ENCODE measurements at places on chromosomes 3 and 15. TPM values are rescaled to one million over a fixed set of nuclear protein-coding genes. Genes with fewer than 3 reads are reported as not detected.

DNA sequence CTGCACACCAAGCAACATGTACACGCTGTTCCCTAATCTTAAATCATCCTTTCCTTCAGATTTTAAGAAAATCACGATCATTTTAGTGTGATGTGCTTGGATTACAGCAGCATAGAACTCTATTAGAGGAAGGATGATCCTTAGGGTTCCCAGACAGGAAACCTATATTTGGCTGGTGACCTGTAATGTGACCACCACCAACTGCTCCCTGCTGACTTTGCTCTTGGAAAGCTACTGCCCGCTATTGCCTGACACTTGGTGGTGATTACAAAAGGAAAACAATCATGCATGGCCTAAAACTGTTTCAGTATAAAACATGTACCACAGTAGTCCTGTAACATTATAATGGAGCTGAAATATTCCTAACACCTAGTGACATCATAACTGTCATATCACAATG, 27.2 kb upstream of the LMOD3 start:
- no peak for DNase-seq
- no peak overlapping the region for H3K27ac ChIP-seq
- H3K4me1 ChIP-seq: no peaks in the 10 kb centered on the region
- H3K27me3 ChIP-seq: no peaks in the 10 kb centered on the region

DNA sequence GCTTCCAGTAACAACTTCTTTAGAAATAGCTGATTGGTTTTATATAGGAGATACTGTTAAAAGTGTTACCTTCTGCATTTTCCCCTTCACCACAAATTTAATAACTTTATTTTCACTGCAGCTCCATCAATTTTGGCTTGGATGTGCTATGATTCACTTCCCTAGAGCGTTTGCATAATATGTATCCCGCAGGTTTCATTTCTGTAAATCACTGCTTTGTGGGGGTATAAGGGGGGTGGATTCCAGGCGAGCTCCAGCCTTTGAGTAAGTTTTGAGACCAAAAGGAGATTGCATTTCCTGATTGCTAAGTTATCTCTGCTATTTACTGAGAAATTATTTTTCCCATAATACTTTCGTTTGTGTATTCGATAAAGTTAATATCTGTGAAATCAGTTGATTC, 232.6 kb downstream of the TBL1XR1 start:
- H3K27ac ChIP-seq: no peak overlapping the region
- no peaks in the 10 kb centered on the region for H3K4me1 ChIP-seq
- no peaks in the 10 kb centered on the region for H3K27me3 ChIP-seq
- H3K36me3 ChIP-seq: no peaks in the 10 kb centered on the region
- DNase-seq: no peak
- no peak overlapping the region for H3K4me3 ChIP-seq

DNA sequence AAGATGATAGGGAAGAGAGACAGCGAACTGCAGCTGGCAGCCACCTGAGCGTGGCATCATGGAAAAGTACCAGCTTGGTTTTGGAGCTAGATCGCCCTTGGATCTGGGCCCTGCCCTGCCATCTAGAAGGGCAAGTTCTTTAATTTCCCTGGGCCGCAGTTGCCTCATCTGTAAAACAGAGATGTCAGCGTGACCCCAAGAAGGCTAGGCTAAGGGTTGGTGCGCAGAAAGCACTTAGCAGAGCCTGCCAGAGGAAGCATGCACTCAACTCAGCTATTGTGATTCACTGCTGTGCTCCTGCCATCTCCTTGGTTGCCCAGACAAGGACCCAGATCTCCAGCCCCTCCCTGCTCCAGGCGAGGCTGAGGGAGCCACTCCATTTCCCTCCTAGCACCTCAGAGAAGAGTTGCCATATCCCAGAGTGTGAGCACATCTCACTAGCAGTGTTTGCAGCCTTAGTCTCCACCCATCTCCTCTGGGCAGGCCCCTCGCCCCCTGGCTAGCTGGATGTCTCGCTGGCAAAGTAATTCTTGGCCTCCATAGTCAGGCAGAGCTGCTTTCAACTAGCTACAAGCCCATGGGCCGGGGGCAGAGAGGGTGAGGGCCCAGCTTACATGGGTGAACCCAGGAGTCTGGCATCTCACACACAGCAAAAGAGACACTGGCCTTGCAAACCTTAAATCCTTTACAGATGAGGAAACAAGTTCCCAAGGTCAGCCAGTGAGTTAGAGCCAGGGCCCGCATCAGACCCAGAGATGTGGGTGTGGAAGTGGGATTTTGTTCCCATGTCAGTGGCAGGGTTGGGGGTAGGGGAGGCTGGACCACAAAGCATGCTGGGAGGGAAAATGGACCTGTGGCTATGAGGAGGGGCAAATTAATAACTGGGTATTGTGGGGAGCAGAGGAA, 280.7 kb upstream of the TLE3 start:
- peaks cover 7% of the 10 kb centered on the region for H3K4me1 ChIP-seq
- no peaks in the 10 kb centered on the region for H3K27me3 ChIP-seq
- no peak for DNase-seq
- no peak overlapping the region for H3K4me3 ChIP-seq

DNA sequence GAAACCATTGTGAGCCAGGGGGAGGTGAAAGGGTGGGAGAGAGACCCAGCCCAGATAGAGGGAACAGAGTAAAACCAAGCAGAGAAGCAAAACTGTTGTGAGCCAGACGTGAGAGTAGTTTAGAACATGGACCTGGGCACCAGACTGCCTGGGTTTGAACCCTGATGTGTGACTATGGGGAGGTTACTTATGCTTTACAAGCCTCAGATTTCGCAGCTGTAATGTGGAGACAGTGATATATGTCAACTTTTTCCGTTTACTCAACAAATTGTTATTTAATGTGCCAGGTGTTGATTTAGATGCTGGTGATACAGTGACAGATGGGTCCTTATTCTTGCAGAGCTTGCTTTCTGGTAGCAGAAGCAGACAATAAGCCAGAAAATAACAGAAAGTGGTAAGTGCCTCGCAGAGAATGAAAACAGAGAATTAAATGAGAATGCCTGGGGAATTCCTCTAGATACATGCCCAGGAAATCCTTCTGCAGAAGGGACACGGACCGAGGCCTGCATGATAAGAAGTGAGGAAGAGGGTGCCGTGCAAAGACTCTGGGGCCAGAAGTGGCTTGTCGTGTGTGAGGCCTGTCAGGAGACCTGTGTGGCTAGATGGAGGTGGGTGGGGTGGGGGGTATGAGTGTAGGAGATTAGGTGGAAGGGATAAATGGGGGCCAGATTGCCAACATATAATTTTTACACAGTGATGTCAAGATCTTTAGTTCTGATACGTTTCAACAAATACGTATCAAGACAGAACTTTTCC, 15.0 kb downstream of the KAT2B start:
- no peaks in the 10 kb centered on the region for H3K36me3 ChIP-seq
- no peak overlapping the region for H3K4me3 ChIP-seq
- no peak for DNase-seq
- peak overlapping the region; percentile 80 for H3K27ac ChIP-seq
- no peaks in the 10 kb centered on the region for H3K27me3 ChIP-seq

HCN4 gene
- 5.1 TPM for polyA plus RNA-seq

IQCF5 gene
- polyA plus RNA-seq: not detected

DNA sequence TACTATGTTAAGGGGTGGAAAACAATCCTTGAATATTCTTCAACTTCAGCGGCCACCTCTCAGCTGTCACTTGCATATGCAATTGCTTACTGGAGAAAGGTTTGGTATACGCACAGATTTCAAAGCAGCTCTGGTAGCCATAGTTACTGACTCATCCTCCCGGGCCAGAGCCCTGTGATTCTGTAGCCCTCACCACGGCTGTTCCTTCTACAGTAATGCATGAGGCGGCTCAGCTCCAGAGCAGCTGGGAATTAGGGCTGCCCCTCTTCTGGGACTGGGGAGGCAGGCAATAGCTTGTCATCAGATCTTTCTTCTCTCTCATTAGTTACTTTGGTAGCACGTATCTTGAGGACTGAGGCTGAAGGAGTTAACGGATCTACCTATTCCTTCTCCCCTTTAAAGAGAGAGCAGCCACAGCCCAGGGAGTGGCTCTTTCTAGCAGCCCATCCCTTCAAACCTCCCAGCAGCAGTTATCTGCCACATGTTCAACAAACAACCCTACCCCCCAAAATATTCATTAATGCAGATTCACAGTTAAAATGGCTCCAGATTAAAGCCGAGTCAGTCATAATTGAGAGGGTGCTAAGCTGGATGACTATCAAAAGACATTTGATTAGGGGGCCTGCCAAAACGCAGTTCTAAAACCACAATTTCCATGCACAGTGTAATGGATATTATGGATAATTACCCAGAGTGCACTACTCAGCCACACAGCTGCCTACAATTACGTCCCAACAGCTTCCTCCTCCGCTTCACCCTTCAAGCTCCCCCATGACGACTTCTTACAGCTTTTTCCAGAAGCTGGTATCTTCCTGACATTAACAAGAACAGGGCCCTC, 54.7 kb downstream of the ETV5 start:
- DNase-seq: no peak
- no peak overlapping the region for H3K4me3 ChIP-seq
- H3K27me3 ChIP-seq: no peaks in the 10 kb centered on the region
- H3K4me1 ChIP-seq: no peaks in the 10 kb centered on the region

DNA sequence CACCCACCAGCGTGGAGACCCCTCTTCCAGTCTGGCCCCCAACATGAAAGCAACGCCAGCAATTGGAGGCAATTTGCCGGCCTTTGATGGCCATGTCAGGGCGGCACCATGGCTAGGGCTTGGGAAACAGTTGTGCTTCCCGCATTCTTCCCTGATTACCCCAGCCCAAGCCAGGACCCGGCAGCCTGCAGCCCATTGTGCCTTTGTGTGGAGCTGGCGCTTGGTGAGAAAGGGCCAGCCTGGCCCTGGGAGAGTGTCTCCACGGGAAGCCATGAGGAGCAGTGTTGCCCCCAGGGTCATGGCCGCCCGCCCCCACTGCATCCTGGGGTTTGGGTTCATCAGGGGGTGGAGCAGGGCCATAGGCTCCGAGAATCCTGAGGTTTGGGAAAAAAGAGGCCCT, 66.0 kb downstream of the DNAJB8 start:
- no peaks in the 10 kb centered on the region for H3K27me3 ChIP-seq
- no peak overlapping the region for H3K27ac ChIP-seq
- no peak for DNase-seq
- no peaks in the 10 kb centered on the region for H3K36me3 ChIP-seq
- no peak overlapping the region for H3K4me3 ChIP-seq
- no peaks in the 10 kb centered on the region for H3K4me1 ChIP-seq

DNA sequence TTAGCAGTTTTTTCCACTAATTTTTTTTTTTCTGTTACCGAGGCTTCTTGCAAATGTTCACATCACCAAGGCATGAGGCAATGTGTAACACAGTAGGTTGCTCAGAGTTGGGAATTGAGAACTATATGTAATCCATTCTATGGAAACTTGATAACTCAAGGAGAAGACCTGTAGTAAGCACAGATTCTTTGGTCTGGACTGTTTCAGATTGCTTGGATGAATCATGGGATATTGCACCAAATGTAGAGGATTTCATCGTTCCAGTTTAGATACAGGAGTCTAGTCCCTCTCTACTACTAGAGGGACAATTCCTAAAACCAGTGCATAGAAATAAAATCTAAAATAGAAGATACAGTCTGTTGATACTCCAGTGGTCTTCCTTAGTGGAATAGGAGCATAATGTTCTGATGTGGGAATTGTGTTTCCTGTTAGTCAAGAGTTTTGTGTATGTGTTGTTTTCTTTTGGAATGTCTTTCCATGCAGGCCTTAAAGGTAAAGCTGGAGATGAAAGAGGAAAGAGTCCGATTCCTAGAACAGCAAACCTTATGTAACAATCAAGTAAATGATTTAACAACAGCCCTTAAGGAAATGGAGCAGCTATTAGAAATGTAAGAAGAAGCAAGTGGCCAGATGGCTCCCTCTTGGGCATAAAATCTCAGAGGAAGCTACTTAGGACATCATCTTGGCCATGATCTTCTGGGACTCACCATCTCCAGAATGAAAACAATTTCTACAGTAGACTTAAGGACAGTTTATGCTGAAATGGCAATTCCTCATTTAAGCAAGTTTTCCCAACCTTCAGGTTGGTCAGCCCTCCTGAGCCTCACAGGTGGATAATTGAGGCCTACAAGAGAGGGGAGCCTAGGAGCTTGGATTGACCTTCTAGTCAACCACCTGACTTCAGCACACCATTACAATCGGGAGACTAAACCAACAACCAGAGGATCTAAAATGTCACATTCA, 10.7 kb downstream of the KNSTRN start:
- H3K36me3 ChIP-seq: peaks cover 52% of the 10 kb centered on the region
- H3K27me3 ChIP-seq: no peaks in the 10 kb centered on the region
- no peak for DNase-seq
- H3K4me1 ChIP-seq: no peaks in the 10 kb centered on the region

NLGN1 gene
- 4.7 TPM for polyA plus RNA-seq

SPESP1 gene
- 5.9 TPM for polyA plus RNA-seq

DNA sequence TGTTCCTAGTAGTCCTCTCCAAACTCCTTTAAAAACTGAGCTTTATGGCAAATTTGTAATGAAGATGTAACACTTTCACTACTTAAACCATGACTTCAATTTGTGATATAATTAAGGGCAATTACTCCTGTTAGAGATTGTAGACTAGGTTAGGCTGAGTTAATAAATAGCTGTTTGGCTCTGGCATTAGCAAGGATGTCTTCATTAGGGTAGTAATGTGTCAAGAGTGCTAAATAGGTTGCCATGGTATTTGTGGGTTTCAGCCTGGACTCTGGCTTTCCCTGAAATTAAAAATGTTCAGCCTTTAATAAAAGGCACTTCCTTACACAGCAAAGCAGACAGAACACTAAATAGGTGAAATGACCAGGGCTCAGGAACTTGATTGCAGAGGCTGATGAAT, 71.9 kb downstream of the GHSR start:
- H3K4me1 ChIP-seq: no peaks in the 10 kb centered on the region
- H3K27me3 ChIP-seq: no peaks in the 10 kb centered on the region
- H3K36me3 ChIP-seq: no peaks in the 10 kb centered on the region
- no peak overlapping the region for H3K27ac ChIP-seq

ADAMTS7 gene
- polyA plus RNA-seq: 5.0 TPM

SLC51B gene
- not detected for polyA plus RNA-seq

DNA sequence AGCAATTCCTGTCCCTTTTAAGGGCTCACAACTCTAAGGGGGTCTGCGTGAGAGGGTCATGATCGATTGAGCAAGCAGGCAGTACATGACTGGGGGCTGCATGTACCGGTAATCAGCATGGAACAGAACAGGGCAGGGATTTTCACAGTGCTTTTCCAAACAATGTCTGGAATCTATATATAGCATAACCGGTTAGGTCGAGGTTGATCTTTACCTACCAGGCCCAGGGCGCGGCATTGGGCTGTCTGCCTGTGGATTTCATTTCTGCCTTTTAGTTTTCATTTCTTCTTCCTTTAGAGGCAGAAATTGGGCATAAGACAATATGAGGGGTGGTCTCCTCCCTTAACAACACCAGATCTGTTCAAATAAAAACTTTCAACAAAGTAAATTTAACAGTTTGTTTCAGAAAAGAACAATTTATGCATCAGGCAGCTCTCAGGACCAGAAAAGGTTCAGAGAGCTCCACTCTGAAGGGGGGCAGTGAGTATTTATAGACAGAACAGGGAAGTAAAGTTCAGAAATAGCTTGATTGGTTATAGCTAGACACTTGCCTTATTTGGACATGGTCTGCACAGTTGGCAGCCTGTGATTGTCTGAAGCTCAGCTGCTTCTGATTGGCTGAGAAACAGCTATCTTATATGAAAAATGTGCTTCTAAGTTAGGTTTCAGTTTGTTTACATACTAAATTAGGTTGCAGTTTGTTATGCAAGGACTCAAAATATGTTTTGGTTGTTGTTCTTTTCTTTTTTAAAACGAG, 17.2 kb upstream of the B4GALT4 start:
- H3K4me1 ChIP-seq: peaks cover 8% of the 10 kb centered on the region
- H3K27ac ChIP-seq: no peak overlapping the region
- no peak overlapping the region for H3K4me3 ChIP-seq
- no peaks in the 10 kb centered on the region for H3K36me3 ChIP-seq
- DNase-seq: no peak

- H3K27me3 ChIP-seq: no peaks in the 10 kb centered on the region
- no peak for DNase-seq
- peaks cover 53% of the 10 kb centered on the region for H3K36me3 ChIP-seq
- H3K4me3 ChIP-seq: no peak overlapping the region
Measured at GRCh38 chr3:10145685-10146084, 4.1 kb downstream of the VHL start.

All from heart left ventricle (tissue), 16 donors.